ENCODE measurements at places on chromosomes 6 and 20. TPM values are rescaled to one million over a fixed set of nuclear protein-coding genes. Genes with fewer than 3 reads are reported as not detected.

Gene DEF6
- 247 TPM for total RNA-seq

DNA sequence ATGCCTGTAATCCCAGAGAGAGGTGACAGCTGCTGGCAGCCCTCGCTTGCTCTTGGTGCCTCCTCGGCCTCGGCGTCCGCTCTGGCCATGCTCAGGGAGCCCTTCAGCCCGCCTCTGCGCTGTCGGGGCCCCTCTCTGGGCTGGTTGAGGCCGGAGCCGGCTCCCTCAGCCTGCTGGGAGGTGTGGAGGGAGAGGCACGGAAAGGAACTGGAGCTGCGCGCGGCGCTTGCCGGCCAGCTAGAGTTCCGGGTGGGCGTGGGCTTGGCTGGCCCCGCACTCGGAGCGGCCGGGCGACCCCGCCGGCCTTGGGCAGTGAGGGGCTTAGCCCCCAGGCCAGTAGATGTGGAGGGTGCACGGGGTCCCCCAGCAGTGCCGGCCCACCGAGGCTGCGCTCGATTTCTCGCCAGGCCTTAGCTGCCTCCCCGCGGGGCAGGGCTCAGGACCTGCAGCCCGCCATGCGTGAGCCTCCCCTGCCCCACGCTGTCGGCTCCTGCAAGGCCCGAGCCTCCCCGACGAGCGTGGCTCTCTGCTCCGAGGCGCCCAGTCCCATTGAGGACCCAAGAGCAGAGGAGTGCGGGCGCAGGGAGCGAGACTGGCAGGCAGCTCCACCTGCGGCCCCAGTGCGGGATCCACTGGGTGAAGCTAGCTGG lies 34.6 kb downstream of the C6orf52 start:
- no peaks in the 10 kb centered on the region for H3K36me3 ChIP-seq
- H3K4me1 ChIP-seq = peaks cover 7% of the 10 kb centered on the region
- no peak for DNase-seq
- no peak overlapping the region for H3K4me3 ChIP-seq
- H3K27ac ChIP-seq = no peak overlapping the region

Gene TAF11
- 38.7 TPM for total RNA-seq

Gene FOXQ1
- total RNA-seq = not detected

Gene HTR1E
- not detected for total RNA-seq

Measured in CD4-positive, CD25-positive, alpha-beta regulatory T cell (primary cell).